Umbilical cord (tissue), 2 donors: ENCODE measurements at places on chromosomes 3 and 15.

GRCh38 chr3:128503164-128503651, 10.2 kb upstream of the GATA2 start:
- DNase-seq, result no peak

GRCh38 chr3:157261000-157261399, 101.1 kb upstream of the CCNL1 start:
- no peak for DNase-seq

DNA sequence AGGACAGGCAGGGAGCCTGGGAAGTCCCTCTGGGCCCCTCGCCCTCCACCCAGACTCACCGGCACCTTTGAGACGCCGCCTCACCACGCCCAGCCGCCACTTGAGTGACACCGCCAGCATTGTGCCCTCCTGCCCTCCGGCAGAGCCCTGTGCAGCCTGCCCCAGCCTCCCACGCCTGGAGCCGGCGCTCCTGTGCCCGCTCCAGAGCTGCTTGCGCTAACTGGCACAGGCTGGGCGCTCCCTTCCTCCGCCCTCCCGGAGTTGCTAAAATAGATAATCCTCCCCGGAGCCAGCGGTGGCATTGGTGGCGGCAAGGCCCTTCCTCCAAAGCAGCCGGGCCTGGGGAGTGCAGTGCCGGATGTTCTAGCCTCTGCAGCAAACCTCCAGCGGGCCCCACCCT, 15.7 kb upstream of the GRIP2 start:
- DNase-seq, result no peak

DNA sequence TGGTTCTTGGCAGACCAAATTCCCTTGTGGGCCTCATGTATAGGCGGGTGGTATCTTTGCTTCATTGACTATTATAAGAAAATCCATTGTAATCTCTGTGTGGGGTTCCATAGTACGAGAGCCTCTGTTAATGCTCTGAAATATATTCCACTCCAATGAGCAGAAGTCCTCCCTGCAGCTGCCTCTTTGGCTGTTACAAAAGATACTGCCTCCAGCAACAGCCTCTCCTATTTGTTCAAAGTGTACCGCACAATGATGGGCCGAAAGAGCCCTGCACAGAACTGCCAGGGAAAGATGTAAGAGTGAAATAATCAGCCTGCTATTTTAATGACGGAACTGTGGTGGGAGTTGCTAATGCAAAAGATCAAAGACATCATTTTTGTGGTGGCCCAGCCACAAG, 48.9 kb downstream of the GRK7 start:
- DNase-seq, result no peak

DNA sequence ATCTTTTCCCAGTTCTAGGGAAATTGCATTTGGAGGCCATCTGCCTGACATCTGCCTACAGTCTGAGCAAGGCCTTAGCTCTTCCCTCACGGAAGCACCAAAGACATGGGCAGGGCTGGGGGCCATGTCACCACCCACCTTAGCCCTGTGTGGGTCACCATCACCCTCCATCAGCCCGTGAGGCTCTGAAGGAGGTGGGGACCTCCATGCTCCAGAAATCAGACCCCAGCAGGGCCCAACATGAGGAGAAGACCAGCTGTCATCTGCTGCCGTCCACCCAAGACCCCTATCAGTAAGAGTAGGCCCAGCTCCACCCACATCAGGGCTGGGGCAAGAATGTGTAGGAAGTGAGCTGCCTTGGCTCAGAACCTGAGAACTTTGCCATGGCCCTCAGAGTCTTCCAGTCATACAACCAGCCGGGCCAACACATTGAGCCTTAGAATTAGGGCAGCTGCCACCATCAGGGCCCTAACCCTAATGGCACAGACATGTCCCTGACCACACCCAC, 1.9 kb downstream of the TMIE start:
- DNase-seq, result no peak

GRCh38 chr15:64209680-64210334, 47.0 kb upstream of the PPIB start:
- peak; percentile 49 for DNase-seq
